Tibial nerve (tissue), 4 donors: ENCODE measurements at places on chromosomes 4 and X. TPM values are rescaled to one million over a fixed set of nuclear protein-coding genes. Genes with fewer than 3 reads are reported as not detected.

Gene IGSF1
- 11.4 TPM for total RNA-seq

Gene GAB3
- 6.1 TPM for total RNA-seq

Gene TSPYL2
- total RNA-seq = 210 TPM

Gene PDGFRA
- total RNA-seq = 103 TPM

Gene HDX
- 6.6 TPM for total RNA-seq

Gene PRR27
- not detected for total RNA-seq

Gene IL21
- total RNA-seq = not detected

Gene IL2
- not detected for total RNA-seq

Gene IDH3G
- total RNA-seq = 78.9 TPM

Gene F11
- total RNA-seq = 2.0 TPM

Gene GLUD2
- 8.1 TPM for total RNA-seq

DNA sequence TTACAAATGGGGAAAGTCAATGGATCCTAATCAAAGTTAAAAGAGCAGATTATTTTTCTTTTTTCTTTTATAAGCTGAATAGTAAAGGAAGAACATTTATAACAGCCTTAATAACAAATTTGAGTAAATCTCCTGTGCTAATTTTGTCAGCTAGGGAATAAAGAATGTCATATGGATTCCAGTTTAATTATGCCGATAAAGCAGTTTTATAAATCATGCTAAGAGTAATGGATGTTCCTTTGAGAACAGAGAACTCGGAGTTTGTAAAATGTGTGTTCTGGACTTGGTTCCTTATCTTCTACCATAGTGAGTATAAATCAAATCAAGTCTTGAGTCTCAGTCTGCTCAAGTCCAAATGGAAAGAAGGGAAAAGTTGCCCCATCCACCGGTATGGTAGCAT lies 180.3 kb upstream of the FTHL17 start:
- no peak overlapping the region for H3K4me3 ChIP-seq
- no peak overlapping the region for H3K27ac ChIP-seq
- no peaks in the 10 kb centered on the region for H3K36me3 ChIP-seq
- DNase-seq = no peak
- no peaks in the 10 kb centered on the region for H3K27me3 ChIP-seq
- no peaks in the 10 kb centered on the region for H3K4me1 ChIP-seq

GRCh38 chr4:2291705-2292645 lies 30.1 kb upstream of the MXD4 start:
- H3K36me3 ChIP-seq = no peaks in the 10 kb centered on the region
- no peaks in the 10 kb centered on the region for H3K27me3 ChIP-seq
- no peak for DNase-seq
- H3K4me1 ChIP-seq = peaks cover 13% of the 10 kb centered on the region
- H3K4me3 ChIP-seq = no peak overlapping the region

- H3K36me3 ChIP-seq = no peaks in the 10 kb centered on the region
- H3K4me3 ChIP-seq = no peak overlapping the region
- DNase-seq = no peak
- H3K27ac ChIP-seq = no peak overlapping the region
- no peaks in the 10 kb centered on the region for H3K4me1 ChIP-seq
- no peaks in the 10 kb centered on the region for H3K27me3 ChIP-seq
Measured at GRCh38 chr4:8171266-8171665, 12.7 kb upstream of the ABLIM2 start.

- no peaks in the 10 kb centered on the region for H3K27me3 ChIP-seq
- H3K36me3 ChIP-seq = no peaks in the 10 kb centered on the region
- H3K4me1 ChIP-seq = no peaks in the 10 kb centered on the region
- no peak overlapping the region for H3K27ac ChIP-seq
- DNase-seq = no peak
Measured at GRCh38 chrX:27796640-27797257, 11.0 kb upstream of the MAGEB10 start.

GRCh38 chr4:4671774-4672349 lies 130.0 kb upstream of the STX18 start:
- no peaks in the 10 kb centered on the region for H3K4me1 ChIP-seq
- H3K27ac ChIP-seq = no peak overlapping the region
- no peak for DNase-seq

DNA sequence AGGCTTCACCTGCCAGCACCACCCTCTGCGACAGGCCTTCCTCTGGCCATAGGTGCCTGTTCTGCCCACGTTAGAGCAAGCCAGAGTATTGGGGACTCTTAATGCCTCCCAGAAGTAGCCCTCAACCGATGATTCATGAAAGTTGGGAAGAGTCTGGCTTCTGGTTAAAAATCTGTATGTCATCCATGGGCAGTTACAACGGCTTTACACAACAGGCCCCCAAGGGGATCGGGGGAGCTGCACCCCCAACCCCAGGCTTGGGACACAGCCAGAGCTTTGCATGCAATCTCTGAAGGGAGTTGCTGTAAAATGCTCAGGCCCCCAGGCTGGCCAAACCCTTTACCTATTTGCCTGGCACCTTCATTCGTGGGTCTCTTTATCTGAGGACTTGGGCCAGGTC lies 5.4 kb upstream of the CYTL1 start:
- H3K4me3 ChIP-seq = no peak overlapping the region
- no peak for DNase-seq
- no peaks in the 10 kb centered on the region for H3K4me1 ChIP-seq
- H3K27ac ChIP-seq = no peak overlapping the region
- H3K27me3 ChIP-seq = peaks cover 3% of the 10 kb centered on the region

- H3K4me3 ChIP-seq = no peak overlapping the region
- H3K4me1 ChIP-seq = no peaks in the 10 kb centered on the region
- H3K27me3 ChIP-seq = no peaks in the 10 kb centered on the region
- H3K36me3 ChIP-seq = no peaks in the 10 kb centered on the region
Measured at GRCh38 chr4:108465886-108466500, 154.4 kb upstream of the RPL34 start.

- H3K27ac ChIP-seq = no peak overlapping the region
- DNase-seq = no peak
- H3K27me3 ChIP-seq = no peaks in the 10 kb centered on the region
- H3K4me3 ChIP-seq = no peak overlapping the region
Measured at GRCh38 chrX:139647597-139647996, 60.4 kb downstream of the MCF2 start.

DNA sequence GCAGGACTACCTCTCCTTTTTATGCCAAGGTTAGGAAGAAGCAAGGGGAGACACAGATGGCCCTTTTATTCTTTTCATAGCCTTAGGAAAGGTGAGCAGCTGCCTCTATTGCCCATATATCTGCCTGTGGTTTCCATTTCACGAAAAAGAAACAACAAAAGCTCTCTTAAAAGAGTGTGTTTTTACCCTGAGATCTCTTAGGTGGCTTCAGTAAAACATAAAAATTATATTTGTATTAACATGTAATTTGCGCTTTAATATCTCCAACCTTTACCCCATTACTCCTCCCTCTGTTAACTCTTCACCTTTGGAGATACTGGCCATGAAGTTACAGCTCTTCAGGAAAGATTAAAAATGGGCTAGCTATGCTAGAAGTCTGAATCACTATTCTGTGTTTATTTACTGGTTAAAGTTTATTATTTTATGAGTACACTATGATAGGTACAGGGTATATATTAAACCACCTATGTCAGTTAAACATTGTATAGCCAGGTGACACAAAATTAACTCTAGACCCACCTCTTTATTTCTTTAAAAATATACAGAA lies 15.0 kb upstream of the SULT1B1 start:
- no peak overlapping the region for H3K4me3 ChIP-seq
- H3K27me3 ChIP-seq = no peaks in the 10 kb centered on the region
- H3K27ac ChIP-seq = no peak overlapping the region
- no peak for DNase-seq
- H3K4me1 ChIP-seq = no peaks in the 10 kb centered on the region
- H3K36me3 ChIP-seq = no peaks in the 10 kb centered on the region

GRCh38 chrX:130623518-130623917 lies 221.7 kb downstream of the RBMX2 start:
- H3K4me1 ChIP-seq = no peaks in the 10 kb centered on the region
- no peak overlapping the region for H3K27ac ChIP-seq
- no peaks in the 10 kb centered on the region for H3K27me3 ChIP-seq
- no peaks in the 10 kb centered on the region for H3K36me3 ChIP-seq
- H3K4me3 ChIP-seq = no peak overlapping the region

DNA sequence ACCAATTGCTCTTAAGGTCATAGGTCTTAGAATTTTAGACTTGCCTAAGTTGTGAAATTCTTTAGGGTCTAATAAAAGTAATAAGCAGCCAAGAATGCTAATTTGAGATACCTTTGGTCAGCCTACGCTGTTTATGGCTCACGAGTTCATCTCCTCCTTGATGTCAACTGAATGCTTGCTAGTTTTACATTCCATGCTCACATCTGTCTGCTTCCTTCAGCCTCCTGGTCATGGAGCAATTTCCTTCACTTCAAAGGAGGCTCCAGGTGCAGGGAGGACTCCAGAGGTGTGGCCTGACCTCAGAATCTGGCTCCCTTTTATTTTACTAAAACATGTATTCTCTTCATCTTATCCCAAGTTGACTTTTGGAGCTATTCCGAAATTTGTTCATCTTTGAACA lies 23.3 kb upstream of the LNX1 start:
- H3K4me1 ChIP-seq = no peaks in the 10 kb centered on the region
- H3K27ac ChIP-seq = no peak overlapping the region
- H3K27me3 ChIP-seq = no peaks in the 10 kb centered on the region
- DNase-seq = no peak
